ENCODE measurements at places on chromosomes 2 and 18. TPM values are rescaled to one million over a fixed set of nuclear protein-coding genes. Genes with fewer than 3 reads are reported as not detected.

Gene TMEM247
- not detected for total RNA-seq

Gene C2orf66
- total RNA-seq, result 0.07 TPM

Gene KCNK3
- total RNA-seq, result 1.4 TPM

Gene GULP1
- total RNA-seq, result 52.8 TPM

Gene CLEC4F
- not detected for total RNA-seq

Gene SERPINB7
- 2.9 TPM for total RNA-seq

Gene SPHKAP
- total RNA-seq, result not detected

Gene VIL1
- total RNA-seq, result 0.16 TPM

Gene FOXD4L1
- total RNA-seq, result 0.31 TPM

Gene CCDC178
- not detected for total RNA-seq

Measured in A549 treated with DMSO at 1 μM for 4 hours (cell line).